ENCODE measurements at places on chromosomes 12 and 14. TPM values are rescaled to one million over a fixed set of nuclear protein-coding genes. Genes with fewer than 3 reads are reported as not detected.

- no peak for DNase-seq
Measured at GRCh38 chr14:31292937-31293616, 85.5 kb upstream of the HECTD1 start.

Gene CARMIL3
- 6.4 TPM for total RNA-seq

Gene CYP27B1
- 2.6 TPM for total RNA-seq

DNA sequence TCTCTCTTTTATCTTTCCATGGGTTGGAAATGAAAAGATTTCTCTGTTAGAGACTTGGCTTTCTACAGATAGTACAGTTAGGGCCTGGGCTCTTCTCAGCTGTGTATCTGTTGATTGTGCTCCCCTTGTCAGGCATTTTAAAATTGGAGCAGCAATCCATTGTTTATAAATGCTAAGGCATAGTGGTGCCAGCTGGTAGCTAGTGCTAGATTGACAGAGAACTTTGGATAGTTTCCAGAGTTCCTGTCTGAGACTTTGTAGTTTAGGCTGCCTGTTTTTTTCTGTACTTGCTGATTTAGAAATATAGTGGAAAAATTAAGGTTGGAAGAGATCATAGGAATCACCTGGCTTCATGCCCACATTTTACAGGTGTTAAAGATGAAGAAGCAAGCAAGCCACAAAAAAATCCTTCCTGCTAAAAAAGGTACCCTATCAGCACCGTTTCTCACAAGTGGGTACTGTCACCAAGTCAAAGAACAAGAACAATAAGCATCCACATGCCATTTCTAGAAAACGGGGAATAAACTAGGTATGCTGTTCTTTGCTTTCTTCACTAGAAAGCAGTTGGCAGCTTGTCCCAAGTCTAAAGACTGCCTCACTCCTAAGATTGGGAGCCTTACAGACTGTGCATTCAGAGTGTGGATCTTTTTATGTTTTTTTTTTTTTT, 6.2 kb downstream of the TTLL5 start:
- DNase-seq = no peak

Gene DLGAP5
- 2.6 TPM for total RNA-seq

Gene CLEC2A
- 57.4 TPM for total RNA-seq

Gene CD163
- total RNA-seq = 12.9 TPM

- no peak for DNase-seq
Measured at GRCh38 chr12:131142891-131143657, 189.4 kb downstream of the ADGRD1 start.

GRCh38 chr12:77974645-77975044, 144.0 kb downstream of the NAV3 start:
- no peak for DNase-seq

Gene CHGA
- total RNA-seq = not detected

GRCh38 chr14:89212386-89213235, 204.4 kb downstream of the FOXN3 start:
- no peak for DNase-seq

- no peak for DNase-seq
Measured at GRCh38 chr14:77722301-77722700, 14.4 kb downstream of the SLIRP start.

DNA sequence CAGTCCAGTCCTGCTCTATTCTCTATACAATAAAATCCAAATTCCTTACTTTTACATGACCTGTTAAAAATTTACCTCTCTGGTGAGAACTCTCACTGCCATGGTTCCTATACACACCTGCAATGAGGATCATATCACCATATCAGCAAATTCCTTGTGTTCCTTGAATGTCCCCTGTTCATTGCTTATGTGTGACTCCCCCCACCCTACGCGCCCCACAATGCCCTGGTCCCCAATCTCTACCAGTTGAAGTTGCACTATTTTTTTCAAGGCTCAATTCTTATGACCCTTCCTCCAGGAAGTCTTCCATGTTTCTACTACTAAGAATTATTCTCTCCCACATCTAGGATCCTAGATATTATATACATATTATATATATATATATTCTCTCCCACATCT, 82.2 kb upstream of the NEDD1 start:
- DNase-seq = no peak

GRCh38 chr12:115210533-115211252, 526.7 kb upstream of the TBX3 start:
- no peak for DNase-seq

- no peak for DNase-seq
Measured at GRCh38 chr12:41769810-41770209, 374.9 kb downstream of the GXYLT1 start.

GRCh38 chr12:71046215-71046614, 111.6 kb downstream of the TSPAN8 start:
- no peak for DNase-seq

Gene KCNH5
- not detected for total RNA-seq

- DNase-seq = no peak
Measured at GRCh38 chr14:68486809-68487208, 306.1 kb downstream of the ZFP36L1 start.

DNA sequence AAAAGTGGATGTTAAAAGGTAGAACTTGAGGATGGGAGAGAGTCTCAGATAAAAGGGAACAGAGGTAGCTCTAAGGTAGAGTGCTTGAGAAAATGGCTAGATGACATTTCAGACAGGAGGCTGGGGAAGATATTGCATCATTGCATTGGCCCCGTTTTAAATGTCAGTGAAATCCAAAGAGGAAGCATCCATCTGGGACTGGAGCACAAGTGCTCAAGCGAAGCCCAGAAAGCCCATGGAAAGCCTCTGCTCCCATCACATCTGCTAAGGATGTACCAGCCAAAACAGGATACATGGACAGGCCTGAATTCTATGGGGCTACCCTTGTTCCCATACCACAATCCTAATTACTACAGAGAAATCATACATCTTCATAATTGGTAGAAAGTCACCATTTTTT, 581.5 kb upstream of the TMEM132C start:
- DNase-seq = no peak

DNA sequence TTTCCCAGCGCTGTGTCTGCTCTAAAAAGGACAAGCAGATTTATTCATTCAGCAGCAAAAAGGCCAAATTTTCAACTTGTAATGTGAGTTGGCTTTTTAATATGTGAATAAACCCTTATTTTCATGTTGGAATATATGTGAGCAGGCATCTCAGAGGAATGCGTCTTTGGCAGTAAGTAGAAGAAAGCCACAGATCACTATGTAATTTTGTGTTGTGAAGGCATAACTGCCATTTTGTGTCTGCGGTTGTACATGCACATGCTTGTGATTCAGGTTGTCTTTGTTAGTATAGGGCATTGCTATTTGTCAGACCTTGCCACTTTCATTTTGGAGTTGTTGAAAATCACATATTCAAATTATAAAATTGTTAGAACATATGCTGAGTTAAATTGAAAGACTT, 398.8 kb upstream of the RGS6 start:
- no peak for DNase-seq

GRCh38 chr14:101037021-101037817, 133.7 kb upstream of the RTL1 start:
- DNase-seq = peak; percentile 56

- DNase-seq = no peak
Measured at GRCh38 chr14:24734917-24735500, 101.0 kb upstream of the GZMB start.
